ENCODE measurements at places on chromosomes 3 and 15.

DNA sequence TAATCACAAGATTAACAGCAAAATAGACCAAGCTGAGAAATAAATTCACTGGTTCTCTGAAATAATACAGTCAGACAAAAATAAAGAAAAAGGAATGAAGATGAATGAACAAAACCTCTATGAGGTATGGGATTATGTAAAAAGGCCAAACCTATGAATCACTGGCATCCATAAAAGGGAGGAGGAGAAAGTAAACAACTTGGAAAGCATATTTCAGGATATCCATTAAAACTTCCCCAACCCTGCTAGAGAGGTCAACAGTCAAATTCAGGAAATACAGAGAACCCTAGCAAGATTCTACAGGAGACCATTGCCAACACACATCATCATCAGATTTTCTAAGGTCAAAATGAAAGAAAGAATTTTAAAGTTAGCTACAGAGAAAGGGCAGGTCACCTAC, 649.7 kb upstream of the CBLB start:
- DNase-seq, result peak; percentile 27

DNA sequence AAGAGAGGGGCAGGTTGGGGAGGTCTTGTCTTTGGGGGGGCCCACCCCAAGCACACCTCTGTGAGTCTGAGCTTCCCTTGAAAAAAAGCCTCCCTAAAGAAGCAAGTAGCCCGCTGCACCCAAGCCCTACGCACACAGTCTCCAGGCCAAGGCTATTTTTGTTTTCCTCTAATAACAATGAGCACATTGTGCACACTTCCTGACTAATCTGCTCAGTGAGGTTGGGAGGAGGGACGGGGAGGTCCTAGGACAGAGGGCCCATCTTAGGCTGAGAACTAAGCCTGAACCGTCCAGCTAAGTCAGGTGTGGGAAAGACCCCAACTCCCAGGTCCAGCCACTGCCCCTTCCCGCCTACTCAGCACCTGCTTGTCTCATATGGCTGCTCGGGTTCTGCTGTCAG, 87.2 kb downstream of the HMG20A start:
- no peak for DNase-seq

- DNase-seq, result no peak
Observed at GRCh38 chr3:135145581-135145980, 350.5 kb downstream of the EPHB1 start.

GRCh38 chr3:153901152-153901551, 220.0 kb upstream of the ARHGEF26 start:
- DNase-seq, result no peak

GRCh38 chr15:101176625-101177024, 75.2 kb downstream of the CHSY1 start:
- DNase-seq, result no peak

DNA sequence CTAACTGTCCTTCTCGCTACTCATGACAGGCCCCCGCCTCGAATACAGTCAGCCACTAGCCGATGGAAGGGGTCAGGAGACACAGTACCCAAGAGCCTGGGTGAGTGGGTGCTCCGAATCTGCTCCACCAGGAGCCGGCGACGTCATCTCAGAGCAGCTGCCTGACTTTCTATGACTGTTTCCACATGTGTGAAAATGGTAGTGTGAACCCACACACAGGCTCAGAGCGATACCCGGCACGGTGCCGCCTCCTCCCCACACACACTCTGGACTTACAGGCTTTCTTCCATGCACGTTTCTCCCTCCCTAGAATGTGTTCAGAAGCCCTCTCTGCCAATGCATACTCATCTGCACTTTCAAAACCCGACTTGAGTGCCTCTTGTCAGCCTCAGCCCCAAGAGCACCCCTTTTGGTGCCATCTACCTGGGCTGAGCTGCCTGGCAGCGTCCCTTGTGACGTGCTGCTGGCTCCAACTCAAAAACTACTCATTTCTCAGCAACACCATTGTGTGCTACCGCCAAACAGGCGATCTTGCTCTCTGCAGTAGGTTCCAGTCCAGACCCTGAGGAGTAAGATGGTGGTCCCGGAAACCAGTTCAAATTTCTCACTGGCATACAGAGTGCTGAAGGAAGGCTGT, 29.7 kb downstream of the VGLL4 start:
- DNase-seq, result no peak
